ENCODE measurements at places on chromosomes 6 and 20. TPM values are rescaled to one million over a fixed set of nuclear protein-coding genes. Genes with fewer than 3 reads are reported as not detected.

Gene BHLHE23
- not detected for total RNA-seq

Gene C6orf132
- not detected for total RNA-seq

- DNase-seq: no peak
These were observed 85.4 kb upstream of the THBS2 start for GRCh38 chr6:169339025-169339424.

- no peak for DNase-seq
These were observed 286.4 kb downstream of the HACE1 start for GRCh38 chr6:104573350-104573749.

GRCh38 chr20:32501709-32502108 is 83.4 kb downstream of the NOL4L start:
- DNase-seq: no peak
